ENCODE measurements at places on chromosomes 13 and 19. TPM values are rescaled to one million over a fixed set of nuclear protein-coding genes. Genes with fewer than 3 reads are reported as not detected.

The ATP8A2 gene
- total RNA-seq: 0.20 TPM

- DNase-seq: no peak
These were observed 6.8 kb upstream of the ACP7 start for GRCh38 chr19:39077323-39077722.

GRCh38 chr19:32779082-32779481 is 59.5 kb downstream of the TDRD12 start:
- no peak for DNase-seq

GRCh38 chr13:45231305-45231704 is 30.5 kb upstream of the KCTD4 start:
- no peak for DNase-seq

GRCh38 chr13:66780814-66781213 is 449.3 kb downstream of the PCDH9 start:
- DNase-seq: no peak

The RAX2 gene
- total RNA-seq: not detected

The CEACAM7 gene
- 1,395 TPM for total RNA-seq

GRCh38 chr19:4851551-4852290 is 15.7 kb downstream of the PLIN3 start:
- DNase-seq: peak; percentile 70

GRCh38 chr13:88752041-88752440 is 1080.9 kb downstream of the SLITRK5 start:
- no peak for DNase-seq

The ZNF610 gene
- total RNA-seq: 1.6 TPM

The CNFN gene
- total RNA-seq: not detected

GRCh38 chr13:37046062-37046461 is 13.4 kb downstream of the SUPT20H start:
- DNase-seq: no peak

- DNase-seq: no peak
These were observed 23.1 kb downstream of the PSPC1 start for GRCh38 chr13:19759669-19760068.

The RABAC1 gene
- 235 TPM for total RNA-seq

The EID2B gene
- 1.5 TPM for total RNA-seq

GRCh38 chr13:73337532-73337931 is 278.7 kb downstream of the KLF5 start:
- DNase-seq: no peak

DNA sequence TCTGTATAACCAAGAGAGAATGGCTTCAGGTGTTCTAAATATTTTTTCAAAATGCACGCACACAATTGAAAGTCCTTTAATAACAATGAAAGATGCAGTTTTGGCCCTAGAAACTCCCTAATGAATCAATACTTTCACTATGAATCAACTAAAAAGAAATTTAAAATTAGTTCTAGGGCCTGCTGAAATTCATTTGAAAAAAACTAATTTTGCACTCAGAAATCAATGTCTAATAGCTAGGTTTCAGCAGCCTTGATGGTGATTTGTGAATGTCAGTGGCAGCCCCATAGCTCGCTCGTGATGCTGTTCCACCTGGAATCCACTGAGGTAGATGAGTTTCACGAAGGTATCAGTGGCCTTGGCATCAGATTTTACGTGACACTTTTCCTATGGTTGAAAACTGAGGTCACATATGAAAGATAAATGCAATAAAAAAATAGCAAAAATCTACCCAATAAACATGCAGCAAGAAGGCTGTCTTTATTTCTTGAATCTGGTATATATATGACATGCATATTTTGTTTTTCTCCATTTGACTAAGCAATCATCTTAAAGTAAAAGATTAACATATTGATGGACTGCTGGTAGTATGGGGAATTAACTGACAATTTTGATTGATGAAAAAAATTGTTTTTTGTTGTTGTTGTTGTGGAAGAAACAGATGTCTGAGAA is 141.0 kb downstream of the AKAP11 start:
- DNase-seq: no peak

The RDH8 gene
- total RNA-seq: not detected

DNA sequence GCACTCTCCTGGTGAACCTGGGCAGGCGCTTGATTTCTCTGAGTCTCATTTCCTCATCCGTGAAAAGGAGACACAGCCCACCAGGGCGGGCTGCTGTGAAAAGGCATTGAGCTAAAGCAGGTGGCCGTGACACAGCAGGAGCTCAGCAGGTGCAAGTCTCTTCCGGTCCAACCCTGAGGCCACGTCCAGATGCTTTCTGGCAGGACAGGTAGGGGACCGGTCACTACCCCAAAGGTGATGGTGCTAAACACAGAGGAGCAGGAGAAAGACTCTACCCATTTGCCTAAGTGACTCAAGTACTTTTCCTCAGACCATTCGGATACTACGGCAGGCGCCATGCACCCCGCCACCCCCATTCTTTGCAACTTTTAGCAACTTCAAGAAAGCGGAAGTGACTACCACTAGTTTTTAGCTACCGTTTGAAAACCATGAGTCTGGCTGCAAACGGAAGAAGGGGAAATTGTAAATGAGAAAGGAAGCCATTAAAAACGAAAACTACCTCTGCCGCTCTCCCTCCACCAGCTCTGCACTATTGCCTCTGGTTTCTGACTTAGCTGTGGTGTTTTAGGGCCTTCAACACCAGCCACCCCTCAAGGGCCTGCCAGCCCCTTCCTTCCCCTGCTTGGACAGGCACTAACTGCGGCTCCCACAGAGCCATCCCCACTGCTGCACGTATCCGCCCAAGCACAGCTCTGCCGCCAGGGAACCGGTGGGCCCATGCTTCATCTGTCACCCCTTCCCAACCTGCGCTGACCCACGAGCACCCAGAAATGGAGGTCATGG is 4.8 kb downstream of the PPP6R1 start:
- peak; percentile 69 for DNase-seq

DNA sequence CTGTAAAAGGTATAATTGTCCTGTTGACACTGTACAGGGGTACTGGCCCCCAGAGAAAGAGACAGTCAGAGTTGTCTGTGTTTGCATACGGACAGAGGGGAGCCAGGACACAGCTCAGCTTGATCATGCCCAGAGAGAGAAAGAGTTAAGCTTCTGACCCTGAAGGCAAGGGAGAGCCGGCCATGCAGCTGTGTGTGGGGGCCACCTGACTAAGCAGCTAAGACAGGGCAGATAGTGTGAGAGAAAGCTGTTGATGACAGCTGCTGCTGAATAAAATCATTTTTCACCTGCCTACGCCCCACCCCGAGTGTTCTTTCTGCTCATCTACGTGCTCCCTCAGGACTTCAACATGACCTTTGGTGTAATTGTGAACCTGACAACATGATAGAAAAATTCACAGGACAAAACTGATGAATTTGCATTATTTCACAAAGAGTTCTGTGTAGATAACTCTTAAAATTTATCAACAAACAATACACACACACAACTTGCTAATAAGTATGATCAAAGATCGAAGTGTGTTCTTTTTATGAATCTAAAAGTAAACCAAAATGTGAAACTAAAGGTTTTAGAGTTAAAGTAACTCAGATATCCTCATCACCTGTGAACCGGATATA is 1294.3 kb upstream of the ATXN8OS start:
- DNase-seq: no peak

DNA sequence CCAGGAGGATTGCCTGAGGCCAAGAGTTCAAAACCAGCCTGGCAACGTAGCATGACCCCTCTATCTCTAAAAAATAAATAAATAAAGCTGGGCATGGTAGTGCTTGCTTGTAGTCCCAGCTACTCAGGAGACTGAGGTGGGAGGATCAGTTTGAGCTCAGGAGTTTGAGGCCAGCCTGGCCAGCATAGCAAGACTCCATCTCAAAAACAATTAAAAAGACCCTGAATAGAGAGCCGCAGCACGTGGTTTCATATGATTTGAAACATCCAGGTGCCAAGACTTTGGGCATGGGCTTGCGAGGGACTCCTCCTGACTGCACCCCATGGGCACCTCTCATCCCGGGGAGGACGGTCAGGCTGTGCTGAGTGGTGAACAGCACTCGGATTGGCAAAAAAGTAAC is 63.9 kb downstream of the ZIC5 start:
- no peak for DNase-seq

DNA sequence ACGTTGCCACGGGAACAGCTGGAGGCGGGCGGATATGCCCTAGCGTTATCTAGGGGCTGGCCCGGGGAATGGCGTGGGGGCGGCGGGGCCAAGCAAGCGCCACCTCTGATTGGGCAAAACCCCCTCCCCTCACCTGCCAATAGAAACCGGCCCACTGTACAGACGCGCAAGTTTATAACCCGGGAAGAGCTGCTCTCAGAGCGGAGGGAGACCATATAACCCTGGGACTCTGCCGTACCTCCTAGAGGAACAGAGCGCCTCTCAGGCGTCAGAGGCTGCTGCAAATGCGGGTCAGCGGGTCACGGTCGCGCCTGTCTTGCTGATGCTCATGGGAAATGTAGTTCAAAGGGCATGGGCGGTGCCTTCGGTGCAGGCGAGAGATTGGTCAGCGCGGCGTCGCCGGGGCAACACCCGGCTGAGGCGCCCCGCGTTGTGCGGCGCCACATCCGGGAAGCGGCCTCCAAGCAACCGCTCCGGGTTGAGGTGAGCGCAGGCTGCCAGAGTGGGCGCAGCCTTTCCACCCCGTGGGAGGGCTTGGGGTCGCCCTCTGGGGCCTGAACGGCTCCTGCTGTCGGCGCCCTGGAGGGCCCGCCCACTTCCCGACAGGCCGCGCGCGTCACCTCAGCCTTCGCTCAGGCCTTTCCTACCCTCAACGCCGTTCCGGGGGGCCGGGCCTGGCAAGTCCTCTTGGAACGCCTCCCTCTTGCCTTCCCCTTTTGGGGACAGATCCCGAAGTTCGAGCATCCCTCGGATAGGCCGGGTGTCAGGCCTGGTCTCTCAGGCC is at the start of gene ZNF446:
Gene ZNF446 (plus strand): TSS at position 639 of the 784 bp plus-strand sequence. CDS start 867 bp downstream, outside the sequence.
- peak; percentile 97 for DNase-seq

- DNase-seq: no peak
These were observed 16.8 kb downstream of the HPN start for GRCh38 chr19:35058370-35058769.

GRCh38 chr13:98476106-98476505 is 100.8 kb downstream of the STK24 start:
- DNase-seq: no peak

DNA sequence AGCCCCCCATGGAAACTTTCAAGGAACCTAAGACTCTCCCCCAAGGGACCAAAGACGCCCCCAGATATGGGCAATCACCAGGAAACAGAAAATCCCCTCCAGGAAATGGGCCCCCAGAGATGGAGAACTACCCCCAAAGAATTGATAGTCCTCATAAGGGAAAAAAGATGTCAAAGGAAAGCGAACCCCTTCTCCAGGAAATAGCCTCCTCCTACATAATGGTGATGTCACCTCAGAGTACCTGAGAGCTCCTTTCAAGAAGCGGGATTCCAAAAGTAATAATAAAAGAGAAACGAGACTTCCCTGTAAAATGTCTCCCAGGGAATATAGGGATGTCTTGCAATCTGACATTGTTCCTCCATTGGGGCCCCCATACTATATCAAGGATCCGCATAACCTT is 1.1 kb downstream of the CDKN2D start:
- DNase-seq: no peak

- DNase-seq: no peak
These were observed 167.2 kb upstream of the KLF12 start for GRCh38 chr13:74301258-74301935.

The TBXA2R gene
- total RNA-seq: 0.27 TPM
